ENCODE measurements at places on chromosomes 1 and 21.

GRCh38 chr1:116737020-116737854 is 17.0 kb upstream of the CD2 start:
- ATAC-seq, result peak; percentile 86

- peak; percentile 19 for ATAC-seq
Observed at GRCh38 chr1:95311014-95311413, 77.0 kb downstream of the RWDD3 start.

DNA sequence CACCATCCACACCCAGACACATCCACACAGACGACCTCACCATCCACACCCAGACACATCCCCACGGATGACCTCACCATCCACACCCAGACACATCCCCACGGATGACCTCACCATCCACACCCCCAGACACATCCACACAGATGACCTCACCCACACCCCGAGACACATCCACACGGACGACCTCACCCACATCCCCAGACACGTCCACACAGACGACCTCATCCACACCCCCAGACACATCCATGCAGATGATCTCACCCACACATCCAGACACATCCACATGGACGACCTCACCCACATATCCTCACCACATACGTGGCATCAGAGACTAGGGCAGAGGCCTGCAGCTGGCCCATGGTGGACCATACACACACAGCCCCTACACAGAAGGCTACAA is 14.7 kb upstream of the FABP3 start:
- no peak for ATAC-seq

DNA sequence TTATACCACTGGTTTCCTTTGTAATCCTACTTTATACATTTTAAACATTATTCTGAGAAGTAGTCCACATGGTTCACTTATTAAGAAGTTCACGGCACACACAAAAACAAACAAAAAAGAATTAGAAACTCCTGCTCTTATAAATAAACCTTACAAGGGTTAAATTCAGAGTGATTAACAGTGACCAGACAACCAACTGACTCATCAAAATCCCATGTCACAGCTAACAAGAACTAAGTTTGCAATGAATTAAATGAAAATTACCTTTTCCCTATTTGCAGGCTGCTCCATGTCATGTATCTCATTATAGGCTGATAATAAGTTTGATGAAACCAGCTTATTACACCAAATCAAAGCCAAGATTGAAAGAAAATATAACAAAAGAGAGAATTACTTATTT is 77.5 kb downstream of the PUM1 start:
- ATAC-seq, result no peak

GRCh38 chr1:228144193-228144992 is 4.3 kb downstream of the GUK1 start:
- ATAC-seq, result no peak

GRCh38 chr1:210132582-210132981 is 100.0 kb upstream of the SERTAD4 start:
- peak; percentile 61 for ATAC-seq

- ATAC-seq, result peak; percentile 25
Observed at GRCh38 chr1:1032424-1032823, 12.5 kb downstream of the AGRN start.

GRCh38 chr1:22281521-22282363 is 138.8 kb upstream of the WNT4 start:
- ATAC-seq, result no peak

DNA sequence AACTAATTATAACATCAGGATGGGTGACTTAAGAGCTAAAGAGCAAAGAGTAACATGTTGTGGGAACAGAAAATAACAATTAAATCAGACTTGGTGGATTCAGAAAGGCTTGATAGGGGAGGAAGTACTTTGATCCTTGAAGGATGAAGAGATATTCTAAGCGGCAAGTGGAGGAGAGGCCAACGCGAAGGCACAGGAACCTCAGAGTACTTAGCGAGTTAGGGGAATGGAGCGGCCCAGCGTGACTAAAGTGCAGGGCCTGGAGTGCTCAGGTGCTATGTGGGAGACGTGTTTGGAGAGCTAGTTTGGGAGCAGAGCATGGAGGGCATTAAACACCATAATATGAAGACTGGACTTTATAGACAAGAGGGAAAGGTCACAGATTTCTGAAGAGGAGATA is 64.3 kb downstream of the ADCY10 start:
- ATAC-seq, result no peak

DNA sequence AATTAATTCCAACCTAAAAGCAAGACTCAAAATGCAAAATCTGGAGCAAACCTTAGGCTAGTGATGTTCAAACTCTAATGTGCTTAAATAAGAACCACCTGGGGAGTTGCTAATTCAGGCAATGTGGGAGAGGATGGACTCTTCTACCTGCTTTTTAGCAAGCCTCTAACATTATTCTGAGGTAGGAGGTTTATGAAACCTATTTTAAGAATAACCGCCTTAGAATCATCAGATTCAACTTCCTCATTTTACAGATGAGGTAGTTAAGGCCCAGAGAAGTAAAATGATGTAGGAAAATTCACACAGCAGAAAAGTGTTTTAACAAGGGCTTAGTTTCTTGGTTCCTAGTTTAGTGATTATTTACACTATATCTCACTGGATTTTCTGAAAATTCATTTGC is 8.6 kb upstream of the NTNG1 start:
- no peak for ATAC-seq

GRCh38 chr1:183821889-183822611 is 17.1 kb downstream of the RGL1 start:
- ATAC-seq, result peak; percentile 81

DNA sequence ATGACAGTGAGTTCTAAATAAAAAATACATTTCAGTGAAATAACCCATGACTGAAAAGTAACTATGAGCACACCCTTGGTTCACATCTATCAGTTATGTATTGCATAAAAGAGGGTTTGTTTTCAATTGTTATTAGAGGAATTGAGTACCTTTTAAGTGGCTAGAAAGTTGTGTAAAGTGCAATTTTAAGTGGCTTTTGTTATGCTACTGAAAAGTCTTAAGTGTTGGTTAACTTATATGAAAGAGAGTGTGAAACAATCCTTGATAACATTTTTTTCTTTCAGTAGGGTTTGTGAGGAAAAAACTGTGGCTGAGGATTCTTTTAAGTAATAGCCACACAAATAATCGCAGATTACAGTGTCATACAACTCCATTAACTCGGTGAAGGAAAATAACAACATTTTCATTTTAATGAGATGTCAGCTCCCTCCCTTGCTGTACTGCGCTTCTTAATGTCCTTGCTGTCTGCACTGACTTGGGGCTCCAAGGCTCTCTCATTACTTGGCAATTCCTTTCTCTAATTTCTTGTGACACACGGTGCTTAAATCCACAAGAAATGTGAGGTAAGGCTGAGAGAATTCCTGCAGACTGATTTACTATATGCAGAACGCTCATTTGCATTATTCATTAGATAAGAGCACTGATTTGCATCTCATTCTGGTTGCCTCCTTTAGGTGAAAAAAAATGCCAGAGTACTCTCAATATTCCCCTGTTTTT is 40.6 kb downstream of the NTNG1 start:
- no peak for ATAC-seq

DNA sequence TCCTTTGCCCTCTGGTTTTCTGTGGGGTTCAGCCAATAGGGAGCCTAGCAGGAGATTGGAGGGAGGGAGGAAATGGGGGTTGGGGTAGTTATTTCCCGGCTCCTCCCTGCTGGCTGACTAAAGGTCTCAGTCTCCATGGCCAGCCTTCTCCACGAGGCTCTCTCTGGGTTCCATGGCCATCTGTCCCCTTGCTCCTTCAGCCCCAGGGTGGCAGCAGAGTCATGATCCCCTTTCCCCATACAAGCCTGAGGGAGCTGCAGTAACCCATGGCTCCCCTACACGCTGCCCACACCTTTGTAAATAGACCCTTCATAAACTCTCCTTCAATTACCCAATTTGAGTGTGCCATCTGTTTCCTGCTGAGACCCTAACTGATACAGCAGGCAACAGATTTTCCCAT is 176.1 kb upstream of the CSF3R start:
- no peak for ATAC-seq
